GM04504 (cell line): ENCODE measurements at places on chromosomes 7 and 10.

GRCh38 chr10:21293518-21294356 is 231.7 kb downstream of the SKIDA1 start:
- DNase-seq = no peak

DNA sequence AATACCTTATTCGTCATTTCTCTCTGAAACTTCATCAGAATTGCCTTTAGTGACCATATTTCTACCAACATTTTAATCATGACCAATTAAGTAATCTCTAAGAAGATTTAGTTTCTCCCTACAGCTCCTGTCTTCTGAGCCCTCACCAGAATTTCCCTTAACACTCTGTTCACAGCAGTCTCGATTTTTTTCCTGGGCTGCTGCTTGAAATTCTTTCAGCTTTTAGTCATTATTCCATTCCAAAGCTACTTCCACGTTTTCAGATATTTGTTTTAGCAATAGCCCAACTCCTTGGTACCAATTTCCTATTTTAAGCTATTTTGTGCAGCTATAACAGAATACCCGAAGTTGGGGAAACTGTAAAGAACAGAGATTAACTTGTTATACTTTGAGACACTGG is 192.4 kb upstream of the DKK1 start:
- no peak for DNase-seq

DNA sequence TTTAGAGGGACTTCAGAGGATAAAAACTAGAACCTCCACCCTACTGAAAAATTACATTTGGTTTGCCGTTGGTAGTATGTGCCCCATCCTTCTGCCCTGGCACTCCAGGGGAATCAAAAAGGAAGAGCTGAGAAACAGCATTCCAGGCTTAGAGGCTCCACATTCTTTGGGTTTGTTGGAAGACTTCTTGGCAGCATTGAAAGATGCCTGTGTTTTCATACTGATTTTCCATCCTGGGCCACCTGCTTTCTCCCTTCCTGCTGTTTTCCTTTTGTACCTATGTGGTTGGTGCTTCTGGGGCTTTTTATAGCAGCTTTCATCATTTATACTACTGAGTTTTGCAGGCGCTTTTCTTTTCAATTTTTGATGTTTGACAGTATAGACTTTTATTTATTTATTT is 61.7 kb downstream of the AUTS2 start:
- no peak for DNase-seq

- DNase-seq = no peak
These were observed 33.5 kb downstream of the HSPA12A start for GRCh38 chr10:116708877-116709276.

DNA sequence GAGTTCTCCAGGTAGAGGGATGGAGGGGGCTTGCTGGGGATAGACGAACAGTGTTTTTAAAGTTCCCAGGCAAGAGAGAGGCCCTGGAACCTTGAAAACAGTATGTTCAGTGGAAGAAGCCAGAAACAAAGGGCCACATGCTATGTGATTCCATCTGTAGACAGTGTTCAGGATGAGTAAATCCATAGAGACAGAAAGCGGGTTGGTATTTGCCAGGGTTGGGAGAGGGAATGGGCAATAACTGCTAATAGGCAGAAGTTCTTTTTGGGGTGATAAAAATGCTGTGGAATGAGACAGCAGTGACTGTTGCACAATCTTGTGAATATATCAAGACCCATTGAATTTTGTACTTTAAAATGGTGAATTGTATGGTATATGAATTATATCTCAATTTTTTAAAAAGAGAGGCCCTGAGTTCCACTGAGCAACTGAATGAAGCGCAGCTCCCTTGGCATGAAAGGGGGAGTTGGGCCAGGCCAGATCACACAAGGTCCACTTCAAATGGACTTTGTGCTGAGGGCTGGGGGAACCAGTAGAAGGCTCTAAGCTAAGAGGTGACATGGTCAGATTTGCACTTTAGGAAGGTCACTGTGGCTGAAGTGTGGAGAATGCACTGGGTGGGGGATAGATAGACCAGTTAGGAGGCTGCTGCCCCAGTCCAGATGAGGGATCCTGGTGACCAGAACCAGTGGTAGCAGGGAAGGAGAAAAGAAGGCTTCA is 34.0 kb downstream of the LEP start:
- no peak for DNase-seq

DNA sequence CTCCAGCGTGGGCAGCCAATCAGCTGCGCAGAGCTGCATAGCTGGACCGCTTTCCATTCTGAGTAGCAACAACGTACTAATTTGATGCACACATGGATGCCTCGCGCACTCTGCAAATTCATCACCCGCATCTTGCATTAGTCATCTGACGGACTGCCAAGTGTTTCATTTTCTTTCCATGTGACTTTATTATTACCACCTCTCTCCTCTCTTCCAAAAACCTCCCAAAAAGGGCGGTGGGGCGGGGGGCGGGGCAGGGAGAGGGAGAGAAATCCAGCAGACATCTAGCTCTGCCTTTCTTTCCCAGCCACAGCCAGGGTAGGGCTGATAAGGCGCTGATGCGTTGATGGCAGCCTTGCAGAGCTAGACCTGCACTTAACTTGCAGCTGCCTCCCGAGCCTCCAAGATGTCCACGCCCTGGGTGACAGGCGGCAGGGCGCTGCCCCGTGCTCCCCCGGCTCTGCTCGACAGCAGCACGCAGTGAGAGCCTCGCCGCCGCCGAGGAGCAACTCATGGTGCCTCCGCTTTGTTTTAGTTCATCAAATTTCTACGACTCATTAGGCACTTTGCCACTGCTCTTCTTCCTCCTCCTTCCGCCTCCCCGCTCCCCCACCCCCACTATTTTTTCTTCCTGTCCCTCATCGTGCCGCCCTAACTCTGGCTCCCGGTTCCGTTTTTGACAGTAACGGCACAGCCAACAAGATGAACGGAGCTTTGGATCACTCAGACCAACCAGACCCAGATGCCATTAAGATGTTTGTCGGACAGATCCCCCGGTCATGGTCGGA is 147.3 kb downstream of the CELF2 start:
- DNase-seq = peak; percentile 50

GRCh38 chr10:20647756-20648155 is 249.4 kb downstream of the NEBL start:
- DNase-seq = no peak

- no peak for DNase-seq
These were observed 423.5 kb downstream of the ANKRD7 start for GRCh38 chr7:118648002-118648401.

- peak; percentile 43 for DNase-seq
These were observed 14.1 kb upstream of the SUN1 start for GRCh38 chr7:818031-818699.

DNA sequence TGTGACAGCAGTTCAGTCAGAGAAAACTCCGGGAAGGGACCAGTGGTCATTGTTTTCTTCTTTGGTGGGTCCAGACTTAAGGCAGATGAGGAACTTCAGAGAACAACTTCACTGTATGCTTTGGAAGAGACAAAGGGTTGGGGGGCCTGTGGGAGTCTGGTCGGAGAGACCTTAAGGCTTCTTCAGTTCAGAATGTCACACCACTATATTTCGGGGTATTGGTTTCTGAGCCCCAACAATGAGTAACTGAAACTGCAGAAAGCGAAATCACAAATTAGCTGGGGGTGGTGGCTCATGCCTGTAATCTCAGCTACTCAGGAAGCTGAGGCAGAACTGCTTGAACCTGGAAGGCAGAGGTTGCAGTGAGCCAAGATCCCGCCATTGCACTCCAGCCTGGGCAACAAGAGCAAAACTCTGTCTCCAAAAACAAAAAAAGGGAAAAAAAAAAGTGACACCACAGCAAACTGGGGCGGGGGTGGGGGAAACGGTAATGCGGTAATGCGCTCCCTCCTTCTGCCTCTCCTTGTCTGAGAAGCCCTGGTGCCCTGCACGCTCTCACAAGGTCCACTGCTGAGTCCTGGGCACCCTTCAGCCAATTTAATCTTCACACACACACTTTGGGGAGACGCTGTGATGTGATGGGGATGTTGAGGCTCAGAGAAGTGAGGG is 2.2 kb upstream of the ADIRF start:
- no peak for DNase-seq

DNA sequence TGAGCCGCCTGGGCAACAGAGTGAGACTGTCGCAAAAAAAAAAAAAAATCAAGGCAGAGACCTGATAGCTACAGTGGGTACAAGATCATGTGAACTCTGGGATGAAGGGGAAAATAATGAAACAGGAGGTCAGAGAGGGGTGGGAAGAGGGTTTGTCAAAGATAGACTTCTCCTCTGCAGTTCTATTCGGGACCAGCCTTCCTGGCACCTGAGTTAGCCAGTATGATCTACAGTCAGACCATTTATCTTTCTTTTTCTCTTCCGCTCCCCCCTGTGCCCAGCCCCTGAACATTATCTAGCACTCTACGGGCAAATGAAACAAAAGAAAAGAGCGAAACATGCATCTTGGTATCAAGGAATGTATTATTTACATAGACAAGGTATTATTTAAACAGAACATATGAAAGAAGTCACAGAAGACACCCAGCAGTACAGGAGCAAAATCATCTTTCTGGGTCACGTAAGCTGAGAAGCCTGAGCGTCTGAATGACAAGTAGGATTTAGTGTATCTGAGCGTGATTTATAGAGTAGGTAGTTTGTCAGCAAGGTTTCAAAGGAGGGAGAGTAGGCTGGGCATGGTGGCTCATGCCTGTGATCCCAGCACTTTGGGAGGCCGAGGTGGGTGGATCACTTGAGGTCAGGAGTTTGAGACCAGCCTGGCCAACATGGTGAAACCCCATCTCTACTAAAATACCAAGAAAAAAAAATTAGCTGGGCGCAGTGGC is 109.0 kb downstream of the PRKCQ start:
- DNase-seq = no peak

GRCh38 chr10:94155722-94156271 is 162.1 kb downstream of the PLCE1 start:
- DNase-seq = no peak

DNA sequence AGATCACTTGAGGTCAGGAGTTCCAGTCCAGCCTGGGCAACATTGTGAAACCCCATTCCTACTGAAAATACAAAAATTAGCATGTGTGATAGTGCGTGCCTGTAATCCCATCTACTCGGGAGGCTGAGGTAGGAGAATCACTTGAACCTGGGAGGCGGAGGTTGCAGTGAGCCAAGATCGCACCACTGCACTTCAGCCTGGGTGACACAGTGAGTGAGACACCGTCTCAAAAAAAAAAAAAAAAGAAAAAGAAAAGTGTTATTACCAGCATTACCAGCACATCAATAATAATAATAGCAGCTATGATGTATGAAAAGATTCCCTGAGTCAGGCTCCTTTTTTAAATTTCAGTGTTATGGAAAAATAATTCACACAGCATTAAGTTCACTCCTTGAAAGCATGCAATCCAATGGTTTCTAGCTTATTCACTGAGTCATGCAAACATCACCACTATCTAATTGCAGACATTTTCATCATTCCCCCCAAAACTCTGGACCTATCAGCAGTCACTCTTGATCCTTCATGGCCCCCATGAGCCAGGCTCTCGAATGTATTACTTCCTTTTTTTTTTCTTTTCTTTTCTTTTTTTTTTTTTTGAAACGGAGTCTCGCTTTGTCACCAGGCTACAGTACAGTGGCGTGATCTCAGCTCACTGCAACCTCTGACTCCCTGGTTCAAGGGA is 228.4 kb downstream of the FANK1 start:
- no peak for DNase-seq

- DNase-seq = no peak
These were observed 46.0 kb downstream of the ZNF25 start for GRCh38 chr10:37930423-37930822.

- no peak for DNase-seq
These were observed 22.2 kb upstream of the MCM10 start for GRCh38 chr10:13139150-13139549.

- DNase-seq = no peak
These were observed 78.1 kb downstream of the TRRAP start for GRCh38 chr7:98956469-98956868.

- DNase-seq = no peak
These were observed 108.1 kb downstream of the PRKAG2 start for GRCh38 chr7:151768805-151769187.

GRCh38 chr10:72954596-72955554 is at the start of gene PLA2G12B:
Gene PLA2G12B, minus strand, starts transcription at chr10:72954806. Its CDS starts 121 bp downstream, at chr10:72954685.
- no peak for DNase-seq

GRCh38 chr10:22476601-22477321 is 131.5 kb downstream of the SPAG6 start:
- DNase-seq = no peak

GRCh38 chr7:126178865-126179264 is 1073.9 kb downstream of the GRM8 start:
- DNase-seq = no peak

GRCh38 chr7:111265394-111265793 is 174.5 kb downstream of the LRRN3 start:
- no peak for DNase-seq

- no peak for DNase-seq
These were observed 39.5 kb upstream of the DMBT1 start for GRCh38 chr10:122521011-122521410.

DNA sequence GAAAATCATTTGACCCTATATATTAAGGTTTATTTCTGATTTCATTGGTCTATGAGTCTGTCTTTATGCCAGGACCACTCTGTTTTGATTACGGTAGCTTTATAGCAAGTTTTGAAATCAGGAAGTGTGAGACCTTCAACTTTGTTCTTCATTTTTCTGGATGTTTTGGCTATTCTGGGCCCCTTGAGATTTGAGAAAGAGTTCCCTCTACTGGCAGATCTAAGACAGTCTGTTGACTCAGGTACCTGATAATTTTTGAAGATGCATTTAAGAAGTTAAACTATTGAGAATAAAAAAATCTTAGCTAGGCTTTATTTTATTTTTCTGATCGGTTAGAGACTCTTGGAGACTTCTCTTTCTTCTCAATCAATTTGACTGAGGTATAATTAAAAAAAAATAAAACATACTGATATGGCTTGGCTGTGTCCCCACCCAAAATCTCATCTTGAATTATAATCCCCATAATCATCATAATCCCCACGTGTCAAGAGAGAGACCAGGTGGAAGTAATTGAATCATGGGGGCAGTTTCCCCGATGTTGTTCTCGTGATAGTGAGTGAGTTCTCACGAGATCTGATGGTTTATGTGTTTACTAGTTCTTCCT is 209.2 kb downstream of the SNX10 start:
- DNase-seq = peak; percentile 17

GRCh38 chr7:1931256-1931950 is 261.3 kb downstream of the ELFN1 start:
- no peak for DNase-seq

DNA sequence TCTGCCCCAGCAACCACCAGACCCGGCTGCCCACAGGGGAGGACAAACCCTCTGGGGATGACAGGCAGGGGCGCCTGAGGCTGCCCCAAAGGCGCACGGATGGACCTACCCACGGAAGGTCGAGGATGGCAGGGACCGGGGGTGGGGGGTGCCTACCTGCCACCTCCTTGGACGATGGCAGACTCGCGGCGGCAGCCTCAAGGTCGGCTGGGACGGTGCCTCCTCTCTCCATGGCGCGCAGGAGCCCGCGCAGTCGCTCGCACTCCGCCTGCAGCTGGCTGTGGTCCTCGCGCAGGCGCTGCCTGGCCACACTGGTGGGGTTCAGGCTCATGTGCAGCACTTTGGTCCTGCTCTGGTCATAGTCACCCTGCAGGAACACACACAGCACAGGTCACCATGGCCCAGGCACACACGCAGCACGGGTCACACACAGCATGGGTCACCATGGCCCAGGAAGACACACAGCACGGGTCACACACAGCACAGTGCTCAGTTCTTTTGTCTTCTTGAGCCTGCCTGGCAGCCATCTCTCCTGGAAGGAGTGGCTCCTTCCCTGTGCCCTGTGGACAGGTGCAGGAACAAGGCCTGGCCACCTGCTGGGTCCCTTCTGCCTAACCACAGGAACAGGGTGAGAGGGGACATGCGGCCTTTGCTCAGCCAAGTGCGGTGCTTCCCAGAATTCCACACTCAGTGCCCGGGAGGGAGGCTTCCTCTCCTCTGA is 266.6 kb downstream of the ELFN1 start:
- DNase-seq = no peak
